ENCODE measurements at places on chromosomes 5 and 9.

DNA sequence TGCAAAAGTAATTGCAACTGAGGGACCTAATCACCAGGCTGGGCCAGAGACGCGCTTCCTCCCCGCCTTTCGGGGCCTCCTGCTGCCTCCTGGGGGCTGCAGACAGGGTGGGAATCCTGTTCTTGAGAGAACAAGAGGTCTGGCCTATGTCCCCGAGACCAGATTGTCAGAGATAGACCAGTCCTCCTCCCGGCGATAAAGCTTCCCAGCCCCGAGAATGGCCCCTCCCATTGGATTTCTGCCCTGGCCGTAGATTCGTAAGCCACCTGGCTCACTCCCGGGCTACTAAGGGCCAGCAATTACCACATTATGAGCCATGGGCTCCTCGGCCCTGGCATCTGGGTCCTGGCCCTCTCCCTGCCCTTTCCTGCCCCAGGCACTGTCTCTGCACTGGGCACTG, 70.4 kb downstream of the HRH2 start:
- DNase-seq: peak; percentile 82

DNA sequence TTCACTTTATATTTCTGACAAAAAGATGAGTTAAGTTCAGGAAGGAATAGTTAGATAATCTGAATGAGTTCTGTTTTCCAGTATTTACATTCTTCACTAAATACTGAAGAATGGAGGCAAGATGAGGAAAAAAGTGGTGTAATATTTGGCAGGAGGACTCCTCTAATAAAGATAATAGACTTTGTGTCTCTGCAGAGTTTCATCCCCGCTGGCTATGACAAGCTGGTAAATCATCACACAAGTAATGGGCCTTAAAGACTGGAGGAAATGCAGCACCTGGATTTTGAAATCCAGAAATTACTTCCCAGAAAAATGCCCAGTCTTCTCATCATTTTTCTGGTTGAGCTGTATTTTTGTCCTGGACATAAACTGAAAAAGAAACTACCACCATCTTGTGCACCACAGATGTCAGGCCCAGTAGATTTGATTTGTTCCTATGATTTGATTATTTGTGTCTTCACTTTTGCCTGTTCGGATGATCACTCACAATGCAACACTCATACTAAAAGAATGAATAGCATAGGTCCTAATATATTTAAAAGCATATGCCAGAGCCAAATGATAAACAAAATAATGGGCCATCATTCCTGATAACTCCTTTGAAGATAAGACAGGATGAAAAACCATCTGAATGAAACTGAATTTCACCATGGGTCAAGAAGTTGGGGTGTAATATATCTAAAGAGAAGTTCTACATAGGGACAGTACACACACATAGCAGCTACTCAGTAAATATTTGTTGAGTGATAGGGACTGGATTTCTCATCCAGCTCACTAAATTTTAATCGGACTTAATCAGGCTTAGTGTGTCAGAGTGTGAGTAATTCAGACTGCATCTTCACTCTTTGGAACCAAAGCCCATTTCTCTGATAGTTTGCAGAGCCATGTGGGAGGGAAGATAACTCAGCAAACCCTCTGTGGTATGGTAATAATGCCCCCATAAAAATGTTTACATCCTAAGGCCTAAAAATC, 200.5 kb downstream of the HINT1 start:
- no peak for DNase-seq

DNA sequence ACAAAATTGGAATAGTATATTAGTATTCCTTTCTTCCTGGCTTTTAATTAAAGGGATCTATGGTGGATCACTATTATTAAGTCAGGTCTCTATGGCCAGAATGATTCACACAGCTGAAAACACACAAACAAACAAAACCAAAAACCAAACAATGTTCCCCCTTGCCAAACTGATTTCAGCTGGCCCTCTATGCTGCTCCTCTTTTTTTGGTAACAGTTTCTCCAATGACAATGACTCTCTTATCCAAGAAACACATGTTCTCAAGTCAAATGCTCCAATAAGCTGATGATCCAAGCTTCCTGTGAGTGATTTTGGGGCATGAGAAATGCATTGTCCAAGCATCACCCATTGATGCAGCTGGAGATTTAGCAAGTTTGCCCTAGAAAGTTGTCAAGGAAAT, 193.4 kb upstream of the TUT7 start:
- no peak for DNase-seq

GRCh38 chr9:15138357-15138686, 168.7 kb downstream of the TTC39B start:
- DNase-seq: peak; percentile 35

- DNase-seq: no peak
These were observed 7.3 kb downstream of the GPBP1 start for GRCh38 chr5:57181154-57181553.

GRCh38 chr9:127698985-127699670, 7.7 kb upstream of the CFAP157 start:
- DNase-seq: peak; percentile 96

DNA sequence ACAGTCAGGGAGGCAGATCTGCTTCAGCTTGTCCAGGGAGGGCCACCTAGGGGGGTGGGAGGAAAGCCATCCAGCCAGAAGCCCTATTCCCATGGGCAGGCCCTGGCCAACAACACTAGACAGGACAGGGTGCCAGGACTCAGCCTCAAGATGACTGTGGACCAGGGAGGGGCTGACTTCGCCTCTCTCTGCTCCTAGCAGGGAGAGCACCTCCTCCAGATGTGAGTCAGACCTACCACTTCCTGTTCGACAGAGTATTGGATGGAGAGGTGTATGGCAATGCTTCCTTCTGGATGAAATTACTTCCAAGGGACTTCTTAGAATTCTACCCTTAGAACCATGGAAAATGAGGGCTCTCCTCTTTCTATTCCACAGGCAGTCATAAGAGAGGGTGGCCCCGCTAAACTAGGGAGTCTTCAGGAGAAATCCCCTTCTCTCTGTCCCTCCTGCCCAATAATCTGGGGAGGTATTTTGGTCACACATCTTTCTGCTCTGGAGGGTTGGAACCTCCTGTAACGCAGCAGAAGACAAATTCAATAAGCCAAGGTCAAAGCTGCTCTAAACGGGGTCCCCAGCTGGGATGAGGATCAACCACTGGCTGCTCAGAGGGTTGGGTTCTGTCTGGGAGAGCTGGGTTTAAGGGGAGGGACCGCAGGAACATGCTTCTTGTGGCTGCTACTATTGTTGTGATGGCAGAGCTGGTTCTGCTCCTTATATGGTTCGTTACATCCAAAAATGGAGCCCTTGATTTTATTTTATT, 23.2 kb upstream of the RCL1 start:
- no peak for DNase-seq

DNA sequence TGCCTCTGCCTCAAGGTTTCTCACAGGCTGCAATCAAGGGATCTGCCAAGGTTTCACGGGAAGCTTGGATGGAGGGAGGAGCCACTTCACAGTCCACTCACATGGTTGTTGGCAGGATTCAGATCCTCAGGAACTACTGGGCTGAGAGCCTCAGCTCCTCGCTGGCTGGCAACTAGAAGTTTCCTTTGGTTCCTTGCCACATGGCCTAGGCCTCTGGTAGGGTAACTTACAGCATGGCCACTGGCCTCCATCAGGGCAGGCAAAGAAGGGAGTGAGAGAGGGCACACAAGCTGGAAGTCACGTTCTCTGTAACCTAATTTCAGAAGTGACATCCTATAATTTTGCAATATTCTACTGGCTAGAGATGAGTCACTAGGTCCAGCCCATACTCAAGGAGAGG, 32.2 kb downstream of the SPOCK1 start:
- DNase-seq: no peak

- DNase-seq: no peak
These were observed 137.6 kb upstream of the MAP3K1 start for GRCh38 chr5:56677690-56678305.

DNA sequence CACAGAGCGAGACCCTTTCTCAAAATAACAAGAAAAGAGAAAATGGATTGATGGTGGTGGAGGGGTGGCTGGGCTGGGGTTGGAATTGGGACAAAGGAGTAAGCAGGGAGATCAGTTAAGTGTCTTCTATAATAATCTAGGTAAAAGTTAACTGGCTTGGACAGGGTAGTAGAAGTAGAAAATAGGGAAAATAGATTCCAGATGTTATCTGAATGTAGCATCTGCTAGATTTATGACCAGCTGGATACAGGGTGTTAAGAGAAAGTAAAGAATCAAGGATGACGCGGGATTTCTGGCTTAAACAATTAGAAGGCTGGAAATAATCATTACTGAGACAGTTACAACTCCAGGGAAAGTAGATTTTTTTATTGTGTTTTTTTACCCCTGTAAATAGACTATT, 13.0 kb downstream of the PPP6C start:
- DNase-seq: no peak

- DNase-seq: peak; percentile 64
These were observed 1.1 kb upstream of the ELL2 start for GRCh38 chr5:95962785-95963184.

- DNase-seq: no peak
These were observed 42.7 kb downstream of the NDUFS4 start for GRCh38 chr5:53603009-53603687.

- DNase-seq: no peak
These were observed 69.3 kb downstream of the DENND1A start for GRCh38 chr9:123860603-123861002.

DNA sequence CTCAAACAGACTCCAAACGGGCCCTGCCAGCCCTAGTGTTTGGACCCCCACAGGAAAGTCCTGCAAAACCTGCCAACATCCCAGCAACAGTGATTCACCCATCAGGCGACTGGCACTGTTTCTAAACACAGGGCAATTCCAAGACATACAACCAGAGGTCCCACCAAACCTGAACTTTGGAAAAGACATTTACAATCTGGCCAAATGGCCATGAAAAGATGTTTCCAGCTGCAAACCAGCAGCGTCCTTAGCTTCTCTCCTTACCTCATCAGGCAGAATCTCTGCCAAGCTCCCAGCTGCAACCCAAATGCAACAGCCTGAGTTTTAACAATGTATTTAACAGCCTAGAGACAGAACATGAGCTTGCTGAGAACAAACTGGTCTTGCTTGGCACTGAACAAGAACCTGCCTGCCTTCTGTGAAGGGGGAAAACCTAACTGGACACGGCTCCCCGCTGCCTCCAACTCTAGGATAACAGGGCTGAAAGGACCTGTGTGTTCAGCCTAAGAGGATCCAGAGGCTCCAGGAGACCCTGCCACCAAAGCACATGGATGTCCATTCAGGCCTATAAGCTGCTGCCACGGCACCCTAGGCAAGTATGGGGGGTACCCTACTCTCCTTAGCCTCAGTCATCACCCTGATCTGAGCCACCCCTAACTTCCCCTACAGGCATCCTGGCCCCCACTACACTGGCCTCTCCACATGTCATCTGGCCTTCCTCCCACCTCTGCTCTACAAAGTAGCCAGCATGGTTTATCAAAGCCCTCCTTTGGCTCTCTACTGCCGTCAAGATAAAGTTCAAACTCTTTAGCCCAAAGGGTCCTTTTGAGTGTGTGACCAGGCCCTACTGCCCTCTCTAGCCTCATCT, 5.6 kb downstream of the P4HA2 start:
- no peak for DNase-seq

- DNase-seq: no peak
These were observed 30.9 kb upstream of the ORM1 start for GRCh38 chr9:114291886-114292590.

DNA sequence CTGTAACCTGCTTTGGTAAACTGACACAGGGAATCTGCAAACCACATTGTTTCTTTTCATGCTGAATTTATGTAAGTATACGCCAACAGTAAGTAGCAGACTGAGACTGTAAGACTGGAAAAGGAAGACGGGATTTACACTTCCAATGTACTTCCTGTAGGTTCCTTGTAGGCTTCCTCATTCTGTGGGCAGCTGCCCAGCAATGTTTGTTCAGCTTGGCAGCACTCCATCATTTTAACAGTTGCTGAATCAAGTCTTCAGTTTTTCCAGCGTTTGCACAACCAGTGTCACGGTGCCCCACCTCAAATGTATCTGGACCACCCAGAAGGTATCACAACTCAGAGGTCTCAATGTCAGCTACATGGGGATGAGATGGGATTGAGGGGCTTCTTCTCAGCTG, 232.6 kb downstream of the PRDM9 start:
- no peak for DNase-seq

GRCh38 chr5:96876292-96876850, at the start of gene ERAP2:
ERAP2 (plus strand) TSS chr5:96876500; CDS start chr5:96879686, 3,186 bp downstream.
- no peak for DNase-seq

- peak; percentile 22 for DNase-seq
These were observed 40.4 kb downstream of the MCTP1 start for GRCh38 chr5:95244479-95244878.

GRCh38 chr5:142758062-142758795, 11.9 kb upstream of the ARHGAP26 start:
- DNase-seq: no peak

- DNase-seq: no peak
These were observed 19.9 kb upstream of the PLPP1 start for GRCh38 chr5:55554585-55555202.

DNA sequence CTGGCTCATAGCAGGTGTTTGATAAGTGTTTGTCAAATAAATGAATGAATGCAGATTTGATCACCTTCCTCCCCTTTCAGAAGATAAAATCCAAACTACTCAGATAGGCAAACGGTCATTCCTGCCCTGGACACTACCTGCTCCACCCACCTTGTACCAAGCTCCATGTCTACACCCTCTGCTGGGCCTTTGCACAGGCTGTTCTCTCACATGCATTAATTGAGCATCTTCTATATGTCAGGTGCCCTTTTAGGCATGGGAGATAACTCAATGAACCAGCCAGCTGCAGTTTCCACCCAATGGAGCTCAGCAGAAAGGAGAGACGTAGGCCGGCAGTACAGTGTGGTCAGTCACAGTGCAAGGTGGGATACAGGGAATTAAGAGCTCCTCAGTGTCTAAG, 102.3 kb upstream of the CPEB4 start:
- DNase-seq: no peak

- DNase-seq: peak; percentile 63
These were observed 221.7 kb downstream of the FANCC start for GRCh38 chr9:95095641-95096355.

DNA sequence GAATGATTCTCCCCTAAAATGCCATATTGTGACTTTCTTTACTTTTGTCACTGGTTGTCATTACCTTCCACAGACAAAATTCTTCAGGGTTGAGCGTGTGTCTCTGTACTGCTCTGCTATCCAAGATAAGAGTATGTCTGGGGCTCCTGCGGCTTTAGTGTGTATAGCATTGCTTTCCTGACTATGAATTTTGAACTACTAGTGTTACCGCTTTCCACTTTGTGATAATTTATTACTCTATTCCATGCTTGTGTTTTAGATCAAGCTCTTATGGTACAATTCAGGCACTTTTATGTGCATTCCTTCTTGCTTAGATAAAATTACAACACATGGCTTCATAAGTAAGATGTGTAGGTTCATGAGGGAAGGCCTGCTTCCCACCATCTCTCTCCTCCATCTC, 51.5 kb upstream of the MEF2C start:
- DNase-seq: no peak
